ENCODE measurements at places on chromosomes 4 and X. TPM values are rescaled to one million over a fixed set of nuclear protein-coding genes. Genes with fewer than 3 reads are reported as not detected.

DNA sequence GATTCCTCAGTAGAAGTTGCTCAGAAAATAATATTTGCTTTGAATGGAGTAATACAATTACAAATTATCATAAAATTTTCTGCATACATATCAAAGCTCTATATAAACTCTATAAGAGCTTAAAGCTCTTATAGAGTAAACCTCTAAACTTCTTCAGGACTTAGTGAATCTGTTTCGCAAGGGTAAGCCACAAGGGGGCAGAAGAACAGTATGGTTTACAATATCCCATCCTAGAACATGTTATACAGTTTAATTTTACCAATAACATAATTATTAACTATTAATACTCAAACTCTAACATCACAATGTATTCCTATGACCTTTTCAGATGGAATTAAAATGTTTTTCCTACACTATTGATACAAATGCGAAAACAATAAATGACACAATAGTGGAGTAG is 33.8 kb upstream of the SPANXN1 start:
- no peak for DNase-seq

- DNase-seq: no peak
Measured at GRCh38 chrX:138765051-138765450, 53.5 kb upstream of the FGF13 start.

DNA sequence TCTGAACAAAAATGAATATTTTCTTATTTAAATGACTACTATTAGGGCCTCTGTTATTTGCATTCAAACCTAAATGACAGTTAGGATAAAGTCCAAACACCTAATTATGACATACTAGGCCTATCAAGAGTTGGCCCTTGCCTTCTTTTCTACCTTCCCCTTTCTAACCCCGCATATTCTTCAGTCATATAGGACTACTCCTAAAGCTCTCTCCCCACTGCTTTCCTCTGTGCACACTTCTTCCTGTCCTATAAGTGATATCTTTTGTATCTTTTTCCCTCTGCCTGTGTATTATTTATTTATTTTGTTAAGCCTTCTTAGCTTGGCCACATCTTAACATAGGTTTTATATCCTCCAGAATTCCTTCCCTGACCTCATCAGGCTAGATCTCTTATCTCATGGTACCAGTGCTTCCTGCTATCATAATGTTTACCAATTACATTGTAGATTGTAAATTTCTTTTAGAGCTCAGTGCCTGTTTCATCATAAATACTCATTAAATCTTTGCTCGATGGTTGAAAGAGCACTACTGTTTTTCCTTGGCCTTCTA is 22.5 kb downstream of the ERVMER34-1 start:
- no peak for DNase-seq

- DNase-seq: no peak
Measured at GRCh38 chr4:158644760-158645159, 26.9 kb downstream of the C4orf46 start.

GRCh38 chr4:25847329-25847728 is 15.5 kb downstream of the SEL1L3 start:
- no peak for DNase-seq

DNA sequence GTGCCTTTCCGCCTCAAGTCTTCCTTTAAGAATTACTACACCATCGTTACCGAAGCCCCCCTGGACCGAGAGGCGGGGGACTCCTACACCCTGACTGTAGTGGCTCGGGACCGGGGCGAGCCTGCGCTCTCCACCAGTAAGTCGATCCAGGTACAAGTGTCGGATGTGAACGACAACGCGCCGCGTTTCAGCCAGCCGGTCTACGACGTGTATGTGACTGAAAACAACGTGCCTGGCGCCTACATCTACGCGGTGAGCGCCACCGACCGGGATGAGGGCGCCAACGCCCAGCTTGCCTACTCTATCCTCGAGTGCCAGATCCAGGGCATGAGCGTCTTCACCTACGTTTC is 2.2 kb downstream of the PCDH10 start:
- DNase-seq: no peak

- DNase-seq: no peak
Measured at GRCh38 chrX:97498093-97498492, 614.4 kb downstream of the RPA4 start.

DNA sequence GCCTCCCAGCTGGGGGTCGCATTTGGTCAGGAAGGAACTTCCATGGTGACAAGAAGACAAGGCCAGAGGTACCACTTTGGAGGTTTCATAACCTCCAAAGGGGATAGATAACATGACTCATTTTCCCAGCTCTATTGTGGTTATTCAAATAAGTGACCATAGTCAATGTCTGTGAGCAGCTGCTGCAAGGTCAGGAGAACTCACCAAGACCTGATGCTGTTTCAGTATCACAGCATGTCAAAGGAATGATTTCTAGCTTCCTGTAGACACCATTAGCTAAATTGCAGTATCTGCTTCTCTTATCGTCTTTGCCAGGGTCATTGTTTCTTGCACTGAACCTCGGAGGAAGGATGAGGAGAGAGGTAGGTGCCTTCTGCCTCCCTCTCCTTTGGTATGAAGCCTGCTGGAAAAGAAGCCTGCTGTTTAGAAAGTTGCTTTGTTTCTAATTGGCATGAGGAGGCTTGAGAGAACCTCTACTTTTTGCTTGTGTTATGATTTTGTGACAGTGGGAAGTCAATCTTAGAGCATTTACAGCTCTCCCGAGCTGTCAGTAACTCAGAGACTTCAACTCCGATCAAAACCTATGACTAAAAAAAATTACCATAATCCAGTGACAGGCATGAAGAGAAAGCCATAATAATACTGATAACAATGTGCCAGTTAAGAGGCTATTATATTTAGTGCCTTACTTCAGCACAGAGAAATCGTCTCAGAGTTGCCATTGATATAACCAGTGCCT is 38.0 kb upstream of the GATB start:
- no peak for DNase-seq

DNA sequence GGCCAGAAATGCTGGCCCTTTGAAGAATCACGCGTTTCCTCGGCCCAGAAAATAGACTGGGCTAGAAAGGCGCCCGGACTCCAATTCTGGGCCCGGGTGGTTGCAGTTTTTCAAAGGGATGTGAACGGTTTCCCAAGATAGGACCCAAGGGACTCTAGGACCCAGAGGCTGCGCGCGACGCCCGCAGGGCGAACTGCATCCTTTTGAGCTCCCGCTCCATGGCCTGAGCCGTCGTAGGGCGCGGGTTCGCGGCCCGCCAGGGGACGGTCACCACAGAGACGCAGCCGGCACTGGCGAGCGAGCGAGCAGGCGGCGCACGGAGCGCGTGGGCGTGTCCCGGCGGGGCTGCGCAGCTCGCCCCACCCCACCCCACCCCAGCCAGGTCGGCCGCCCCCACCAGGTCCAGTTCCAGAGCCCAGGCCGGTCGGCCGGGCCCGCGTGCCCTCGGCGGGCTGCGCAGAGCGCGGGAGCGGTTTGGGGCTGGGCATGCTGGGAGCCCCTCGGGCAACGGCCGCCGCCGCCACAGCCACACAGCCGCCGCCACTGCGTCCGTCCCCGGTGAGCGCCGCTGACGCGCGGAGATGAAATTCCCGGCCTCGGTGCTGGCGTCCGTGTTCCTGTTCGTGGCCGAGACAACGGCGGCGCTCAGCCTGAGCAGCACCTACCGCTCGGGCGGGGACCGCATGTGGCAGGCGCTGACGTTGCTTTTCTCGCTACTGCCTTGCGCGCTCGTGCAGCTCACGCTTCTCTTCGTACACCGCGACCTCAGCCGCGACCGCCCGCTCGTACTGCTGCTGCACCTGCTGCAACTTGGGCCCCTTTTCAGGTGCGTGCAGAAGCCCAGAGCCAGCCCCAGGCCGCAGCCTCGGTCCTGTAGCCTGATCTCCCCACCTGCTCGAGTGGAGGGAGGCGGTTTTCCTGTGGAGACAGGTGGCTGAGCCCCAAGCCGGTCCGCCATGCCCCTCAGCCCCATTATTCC is at the start of gene XK:
TSS of gene XK (plus strand) at position 411 of the 979 bp plus-strand sequence. CDS start at position 582, 171 bp downstream.
- DNase-seq: peak; percentile 67

- DNase-seq: no peak
Measured at GRCh38 chr4:61195101-61195500, 5.0 kb upstream of the ADGRL3 start.

SPATA18 gene
- 3.1 TPM for polyA plus RNA-seq

FREM3 gene
- 0.23 TPM for polyA plus RNA-seq

NHS gene
- 2.8 TPM for polyA plus RNA-seq

ATP11C gene
- 14.6 TPM for polyA plus RNA-seq

SPANXA2 gene
- not detected for polyA plus RNA-seq

NAA11 gene
- polyA plus RNA-seq: 0.02 TPM

Measured in thymus (tissue), 14 donors.